Occipital lobe (tissue), 3 donors: ENCODE measurements at places on chromosomes 2 and 18.

- DNase-seq: no peak
Observed at GRCh38 chr2:197147942-197148341, 162.6 kb downstream of the ANKRD44 start.

GRCh38 chr2:85195956-85196355, 62.8 kb downstream of the TCF7L1 start:
- DNase-seq: no peak

GRCh38 chr2:189363559-189363958, 77.7 kb upstream of the WDR75 start:
- no peak for DNase-seq

- no peak for DNase-seq
Observed at GRCh38 chr18:12658426-12659138, 675 bp upstream of the SPIRE1 start.

DNA sequence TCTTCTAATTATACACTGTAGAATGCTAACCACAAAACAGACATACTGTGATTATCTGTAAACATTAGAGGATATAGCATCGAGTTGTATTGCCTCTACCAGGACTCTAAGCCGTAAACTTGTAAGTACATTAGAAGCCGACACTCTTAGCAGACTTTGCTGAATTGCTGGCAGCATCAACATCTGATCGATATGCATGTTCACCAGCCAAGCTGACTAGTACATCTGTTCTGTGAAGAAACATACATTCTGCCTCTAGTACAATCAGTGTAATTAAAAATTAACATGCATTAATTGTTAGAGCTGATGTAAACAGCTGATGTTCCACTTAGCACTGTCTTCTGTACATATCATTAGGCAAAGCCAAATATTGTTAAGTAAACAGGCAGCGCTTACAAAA, 502.2 kb downstream of the NR4A2 start:
- no peak for DNase-seq

- peak; percentile 9 for DNase-seq
Observed at GRCh38 chr18:40413160-40413559, 1541.9 kb upstream of the PIK3C3 start.

- no peak for DNase-seq
Observed at GRCh38 chr18:9379118-9379517, 44.5 kb downstream of the TWSG1 start.

GRCh38 chr2:176555781-176556180, 286.5 kb downstream of the MTX2 start:
- DNase-seq: no peak

GRCh38 chr2:71613953-71614925, 160.9 kb downstream of the DYSF start:
- DNase-seq: no peak

DNA sequence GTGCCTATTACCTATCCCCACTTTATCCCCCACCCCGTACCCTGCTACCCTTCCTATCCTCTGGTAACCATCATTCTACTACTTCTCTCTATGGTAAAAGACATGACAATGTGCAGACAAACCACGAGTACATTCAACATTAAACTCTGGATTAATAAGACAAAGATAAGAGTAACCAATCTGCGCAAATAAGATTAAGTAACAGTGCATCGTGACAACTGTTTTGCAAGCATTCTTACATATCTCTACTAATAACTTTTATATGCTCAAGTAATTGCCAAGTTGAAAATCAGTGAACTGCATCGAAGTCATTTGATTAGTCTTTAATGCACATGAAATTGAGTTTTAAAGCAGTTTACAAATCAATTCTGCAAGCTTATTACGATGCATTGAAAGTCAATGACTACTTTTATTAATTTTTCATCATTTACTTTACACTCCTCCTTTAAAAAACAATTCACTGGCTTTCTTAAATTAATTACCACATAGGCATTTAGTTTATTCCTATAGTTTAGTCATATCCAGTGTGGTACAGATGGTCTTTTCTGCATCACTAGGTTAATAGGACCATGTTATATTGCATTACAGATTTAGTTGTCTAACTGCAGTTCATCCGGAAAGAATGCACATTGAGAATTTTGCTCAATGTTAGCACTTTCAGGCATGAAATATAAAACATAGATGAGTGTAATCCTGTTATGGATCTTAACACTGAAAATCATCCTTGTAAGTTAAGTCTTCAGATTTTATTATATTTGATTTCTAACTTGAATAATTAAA, 178.1 kb downstream of the GCA start:
- no peak for DNase-seq

DNA sequence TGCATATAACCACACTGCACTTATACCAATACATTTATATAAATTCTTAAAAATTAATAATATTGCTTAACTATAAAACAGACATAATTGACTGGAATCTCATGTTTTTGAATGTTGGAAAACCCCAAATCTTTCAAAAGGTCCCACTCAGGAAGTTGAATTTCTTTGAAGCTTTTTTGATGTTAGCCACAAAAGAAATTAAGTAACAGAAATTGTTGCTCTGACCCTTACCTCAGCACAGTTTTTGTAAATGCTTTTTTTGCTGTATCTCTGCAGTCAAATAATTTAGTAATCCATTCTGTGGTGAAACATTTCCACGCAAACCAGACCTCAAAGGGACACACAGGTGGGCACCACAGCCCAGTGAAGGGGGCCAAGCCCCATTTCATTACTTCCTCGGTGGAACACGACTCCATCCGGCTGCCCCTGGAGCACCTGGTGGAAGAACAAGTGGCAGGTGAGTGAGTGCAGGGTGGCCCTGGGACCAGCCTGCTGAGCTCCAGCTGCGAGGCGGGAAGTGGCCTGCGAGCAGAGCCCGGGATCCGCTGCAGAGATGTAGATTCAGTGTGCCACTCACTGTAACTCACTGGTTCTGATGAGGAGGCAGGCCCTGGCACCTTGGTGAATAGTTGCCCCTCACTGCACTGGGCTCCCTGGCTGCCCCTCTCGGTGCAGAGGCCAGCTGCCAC, 8.4 kb downstream of the SCLY start:
- no peak for DNase-seq
